ENCODE measurements at places on chromosomes 6 and 20. TPM values are rescaled to one million over a fixed set of nuclear protein-coding genes. Genes with fewer than 3 reads are reported as not detected.

DNA sequence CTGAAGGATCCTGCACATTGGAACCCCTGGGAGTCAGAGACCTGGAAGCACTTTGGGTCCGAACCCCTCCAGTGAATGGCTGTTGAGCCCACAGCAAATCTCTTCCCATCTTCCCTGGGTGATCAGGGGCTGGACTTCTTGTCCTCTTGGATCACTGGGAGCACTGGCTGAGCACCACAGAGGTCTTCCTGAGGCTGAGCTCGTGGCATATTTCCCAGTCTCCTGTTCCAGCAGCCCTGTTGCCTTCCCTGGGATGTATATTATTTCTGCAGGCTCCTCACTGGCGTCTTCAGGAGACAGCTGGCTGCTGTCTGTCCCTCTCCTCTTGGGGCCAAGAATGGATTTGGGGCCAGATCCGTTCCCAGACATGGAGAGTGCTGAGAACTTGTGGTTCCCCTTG, 43.4 kb downstream of the PTK7 start:
- no peak for DNase-seq

DNA sequence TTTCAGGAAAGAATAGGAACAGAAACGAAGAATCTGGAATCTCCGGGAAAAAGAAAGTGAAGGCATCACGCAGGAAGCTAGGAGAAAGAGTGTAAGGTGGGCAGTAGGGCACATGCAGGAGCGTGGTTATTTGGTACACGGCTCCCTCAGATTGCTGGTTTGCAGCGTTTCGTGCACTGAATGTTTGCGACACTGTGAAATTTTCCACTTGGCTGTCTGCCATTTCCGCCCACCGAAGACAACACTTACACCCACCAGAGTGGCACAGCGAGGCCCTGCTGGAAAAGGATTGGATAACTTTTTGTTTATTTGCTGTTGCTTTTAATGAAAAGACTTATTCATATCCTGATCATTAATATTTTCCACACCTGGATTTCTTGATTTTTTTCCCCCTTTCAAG, 248.3 kb downstream of the GMPR start:
- DNase-seq: peak; percentile 31

DNA sequence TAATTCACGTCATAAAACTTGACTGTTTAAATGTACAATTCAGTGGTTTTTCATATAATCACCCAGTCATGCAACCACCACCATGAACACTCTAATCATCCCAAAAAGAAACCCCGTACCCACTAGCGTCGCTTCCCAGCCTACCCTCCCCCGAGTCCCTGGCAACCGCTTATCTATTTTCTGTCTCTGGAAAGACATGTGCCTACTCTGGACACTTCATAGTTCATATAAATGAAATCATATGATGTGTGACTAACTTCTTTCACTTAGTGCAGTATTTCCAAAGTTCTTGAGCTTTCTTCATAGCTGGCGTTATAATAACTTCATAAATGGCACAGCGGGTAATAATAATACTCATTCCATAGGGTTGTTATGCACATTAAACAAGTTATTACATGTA, 215.2 kb downstream of the MYLK4 start:
- no peak for DNase-seq

DNA sequence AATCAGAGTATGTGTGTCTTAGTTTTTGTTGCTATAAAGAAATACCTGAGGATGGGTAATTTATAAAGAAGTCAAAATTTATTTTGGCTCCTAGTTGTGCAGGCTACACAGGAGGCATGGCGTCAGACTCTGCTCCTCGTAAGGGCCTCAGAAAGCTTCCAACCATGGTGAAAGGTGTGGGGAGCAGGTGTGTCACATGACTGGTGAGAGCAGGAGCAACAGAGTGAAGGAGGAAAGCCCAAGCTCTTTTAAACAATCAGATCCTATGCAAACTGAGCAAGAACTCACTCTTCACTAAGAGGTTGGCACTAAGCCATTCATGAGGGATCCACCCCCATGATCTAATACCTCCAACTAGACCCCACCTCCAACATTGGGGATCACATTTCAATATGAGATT, 1524.3 kb downstream of the HACE1 start:
- no peak for DNase-seq

GRCh38 chr20:34179637-34180360, 61.4 kb upstream of the ASIP start:
- no peak for DNase-seq

DNA sequence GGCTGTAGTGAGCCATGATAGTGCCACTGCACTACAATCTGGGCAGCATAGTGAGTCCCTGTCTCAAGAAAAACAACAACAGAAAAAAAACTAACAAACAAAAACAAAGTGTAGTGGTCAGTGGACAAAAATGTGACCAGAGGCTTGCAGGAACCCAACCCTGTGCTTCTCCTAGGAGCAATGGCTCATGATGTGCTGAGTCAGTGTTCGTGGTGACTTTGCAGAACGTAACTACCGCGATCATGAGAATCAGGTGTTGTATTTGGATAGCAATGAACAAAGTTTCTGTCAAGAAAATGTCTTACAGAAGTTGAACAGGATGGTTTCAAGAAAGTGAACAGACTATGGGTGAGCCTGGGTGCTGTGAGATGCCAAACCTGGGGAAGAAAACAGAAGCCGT, 18.5 kb upstream of the FOXC1 start:
- DNase-seq: no peak

DNA sequence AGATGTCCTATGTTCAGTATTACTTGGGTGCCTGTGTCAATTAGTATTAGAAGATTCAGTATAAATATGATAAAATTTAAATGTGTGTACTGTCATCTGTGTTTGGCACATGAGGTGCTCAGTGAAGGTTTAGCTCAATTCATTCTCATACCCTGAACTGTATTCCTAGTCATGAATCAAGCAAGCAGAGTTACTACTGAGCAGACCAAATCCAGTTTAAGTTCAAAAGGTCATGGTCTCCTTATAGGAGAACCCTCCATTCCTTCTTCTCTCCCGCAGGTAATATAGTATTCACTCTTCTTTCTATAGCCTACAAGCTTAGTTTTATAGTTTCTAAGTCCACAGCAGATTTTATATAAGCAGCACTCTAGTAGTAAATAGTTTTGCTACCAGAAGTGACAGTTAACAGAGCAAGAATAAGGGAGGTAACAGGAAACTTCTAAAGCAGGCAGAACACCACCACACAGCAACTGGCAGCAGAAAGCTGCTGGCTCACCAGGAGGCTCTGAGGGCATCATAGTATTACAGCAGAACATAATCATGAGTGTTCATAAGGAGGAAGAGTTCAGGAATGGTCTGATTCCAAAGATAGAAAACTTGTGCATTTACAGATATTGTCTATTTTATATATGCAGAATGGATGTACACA, 133.2 kb downstream of the SLC16A10 start:
- no peak for DNase-seq

DNA sequence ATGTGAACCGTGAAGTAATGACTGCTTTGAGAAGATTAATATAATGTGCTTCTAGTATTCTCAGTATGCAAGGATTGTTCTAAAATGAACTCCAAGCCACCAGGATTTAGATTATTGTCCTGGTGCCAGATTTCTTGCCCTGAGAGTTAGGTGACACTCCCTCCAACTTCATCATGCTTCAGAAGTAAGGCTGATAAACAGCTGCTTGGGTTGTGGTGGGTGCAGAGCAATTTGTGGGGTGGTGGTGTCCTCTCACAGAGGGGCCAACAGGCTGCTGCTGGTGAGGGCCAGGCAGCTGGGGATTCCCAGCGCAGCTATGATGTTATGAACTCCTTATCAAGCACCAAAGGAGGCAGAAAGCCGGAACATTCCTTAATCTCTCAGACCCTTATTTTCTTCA, 114.6 kb downstream of the MCHR2 start:
- no peak for DNase-seq

Gene LRRC73
- 0.32 TPM for total RNA-seq

Gene GMPR
- not detected for total RNA-seq

GRCh38 chr20:25485872-25486271, 78.4 kb downstream of the GINS1 start:
- DNase-seq: no peak

Gene ADGRB3
- total RNA-seq: not detected

DNA sequence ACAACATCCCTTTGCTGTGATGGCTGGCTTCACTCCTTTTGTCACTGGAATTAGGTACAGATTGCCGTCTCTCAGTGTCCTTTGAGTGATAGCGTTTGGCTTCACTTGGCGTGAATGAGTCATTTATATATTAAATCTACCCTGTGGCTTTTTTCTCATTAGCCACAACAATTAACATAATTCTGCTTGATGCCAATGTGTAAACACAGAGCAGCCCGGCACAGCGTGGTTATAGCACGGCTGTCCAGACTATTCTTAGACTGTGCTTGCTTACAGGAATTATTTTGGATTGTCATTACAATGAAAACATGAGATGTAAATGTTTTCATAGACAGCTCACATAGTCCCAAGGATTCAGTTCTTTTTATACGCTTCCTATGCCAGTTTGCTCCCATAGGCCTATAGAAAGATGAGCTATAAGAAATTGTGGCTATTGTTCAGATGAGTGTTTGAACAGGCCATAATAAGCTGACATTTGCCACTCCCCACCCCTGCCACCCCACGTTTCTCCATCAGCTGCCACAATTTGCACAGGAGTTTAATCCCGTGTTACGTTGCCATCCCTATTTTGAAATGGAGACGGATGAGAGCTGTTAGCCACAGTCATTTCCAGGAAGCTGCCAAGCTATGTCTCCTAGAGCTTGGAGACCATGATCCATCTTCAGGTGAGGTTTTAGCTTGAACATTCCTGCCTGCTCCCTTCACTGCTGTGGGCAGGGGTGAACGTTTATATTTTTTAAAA, 65.9 kb downstream of the PPP1R14C start:
- DNase-seq: no peak

Gene PBOV1
- not detected for total RNA-seq

DNA sequence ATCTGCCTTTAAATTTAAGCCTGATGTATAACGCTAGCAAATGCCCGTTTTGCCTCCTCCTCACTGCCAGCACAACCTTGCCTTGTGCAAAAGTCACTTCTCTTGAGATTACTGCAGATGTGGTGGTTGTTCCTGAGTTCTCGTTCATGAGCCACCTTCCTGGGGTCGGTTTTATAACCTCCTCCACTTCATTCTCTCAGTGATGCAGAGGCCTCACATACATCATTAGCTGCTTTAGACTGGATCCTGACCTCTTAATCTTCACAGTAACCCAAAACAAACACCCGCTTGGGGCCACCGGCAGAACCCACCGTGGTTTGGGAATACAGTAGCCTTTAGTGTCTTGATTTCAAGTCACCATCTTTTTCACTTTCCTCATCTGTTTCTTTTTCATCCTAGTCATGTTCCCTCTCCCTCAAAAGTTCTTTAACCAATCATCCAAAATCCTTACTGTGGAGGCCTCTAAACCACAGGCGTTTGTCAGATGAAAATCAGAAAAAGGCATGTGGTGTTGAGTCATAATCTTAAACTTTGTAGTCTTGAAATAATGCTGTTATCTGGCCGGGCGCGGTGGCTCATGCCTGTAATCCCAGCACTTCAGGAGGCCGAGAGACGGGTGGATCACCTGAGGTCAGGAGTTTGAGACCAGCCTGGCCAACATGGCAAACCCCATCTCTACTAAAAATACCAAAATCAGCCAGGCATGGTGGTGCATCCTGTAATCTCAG, 430.3 kb upstream of the SOX4 start:
- peak; percentile 7 for DNase-seq

DNA sequence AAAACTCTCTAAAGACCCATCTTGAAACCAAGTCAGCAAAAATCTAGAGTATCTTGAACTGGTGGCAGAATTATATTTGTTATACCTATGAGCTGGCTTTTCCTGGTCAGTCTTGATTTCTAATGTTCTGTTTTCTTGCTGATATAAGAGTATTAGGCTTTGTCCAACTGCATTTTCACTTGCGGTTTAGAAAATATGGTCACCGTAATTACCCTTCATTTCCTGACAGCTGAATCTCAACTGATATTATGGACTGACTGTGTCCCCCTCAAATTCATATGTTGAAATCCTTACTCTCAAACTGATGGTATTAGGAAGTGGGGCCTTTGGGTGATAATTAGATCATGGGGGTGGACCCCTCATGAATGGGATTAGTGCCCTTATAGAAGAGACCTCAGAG, 72.1 kb downstream of the TXLNB start:
- no peak for DNase-seq

- no peak for DNase-seq
These were observed 192.0 kb downstream of the ERMARD start for GRCh38 chr6:169943241-169944060.

DNA sequence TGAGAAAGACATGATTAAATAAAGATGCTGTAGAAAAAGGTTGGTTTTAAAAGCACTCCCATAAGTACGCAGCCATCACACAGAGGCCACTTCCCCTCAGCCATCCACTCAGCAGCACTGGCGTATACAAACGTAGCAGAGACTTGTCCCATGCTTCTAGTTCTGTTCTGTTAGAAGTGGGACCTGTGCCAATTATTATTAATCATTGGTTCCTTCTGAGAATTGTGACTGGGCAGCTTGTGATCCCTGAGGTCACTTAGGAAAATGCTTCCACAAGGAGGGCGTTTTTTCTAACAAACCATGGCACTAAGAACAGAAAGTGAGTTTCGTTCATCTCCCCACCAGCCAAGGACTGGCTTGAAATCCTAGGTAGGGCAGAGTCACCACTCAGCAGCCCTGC, 53.9 kb downstream of the FAM120B start:
- DNase-seq: no peak

Gene KCNQ5
- 9.8 TPM for total RNA-seq

Gene CTCFL
- total RNA-seq: not detected

Gene CDSN
- not detected for total RNA-seq

DNA sequence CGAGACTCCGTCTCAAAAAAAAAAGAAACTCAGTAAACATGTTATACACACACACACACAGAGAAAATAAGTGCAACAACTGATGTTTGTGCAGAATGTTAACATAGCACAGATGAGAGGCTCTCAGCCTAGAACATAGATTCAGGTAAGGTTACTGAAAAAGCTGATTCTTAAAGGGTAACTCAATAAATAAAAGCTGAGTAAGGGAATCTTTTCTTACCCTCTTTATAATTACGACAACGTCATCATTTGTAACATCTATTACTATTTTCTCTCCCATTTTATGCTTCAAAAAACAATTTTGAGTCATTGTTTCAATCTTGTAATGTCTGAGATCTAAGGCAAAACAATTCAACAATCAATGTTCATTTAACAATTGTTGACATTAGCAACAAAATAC, 644.8 kb downstream of the RFPL4B start:
- DNase-seq: no peak

DNA sequence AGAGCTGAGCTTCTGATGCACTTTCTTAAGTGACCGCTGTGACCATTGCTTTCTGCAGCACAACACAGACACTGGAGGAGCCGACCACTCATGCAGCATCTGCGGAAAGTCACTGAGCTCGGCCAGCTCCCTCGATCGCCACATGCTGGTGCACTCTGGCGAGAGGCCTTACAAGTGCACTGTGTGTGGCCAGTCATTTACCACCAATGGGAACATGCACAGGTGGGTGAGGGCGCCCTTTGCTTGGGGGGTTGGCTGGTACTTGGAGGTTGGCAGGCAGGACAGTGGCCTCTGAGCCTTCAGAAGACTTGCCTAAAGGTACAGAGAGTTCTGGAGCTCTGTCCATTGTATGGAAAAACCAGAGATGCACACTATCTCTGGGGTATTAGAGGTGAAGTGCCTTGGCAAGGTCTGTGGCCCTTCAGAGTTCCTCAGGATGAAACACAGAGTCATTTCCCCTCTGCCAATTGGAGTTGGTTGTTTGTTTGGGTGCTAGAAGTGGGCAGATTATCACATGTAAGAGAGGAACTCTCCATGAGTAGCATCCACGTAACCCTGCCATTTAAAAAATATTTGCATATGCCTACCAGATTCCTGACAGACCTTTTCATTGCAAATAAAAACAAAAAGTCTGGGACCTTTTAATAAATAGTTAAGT, 81.5 kb downstream of the RREB1 start:
- DNase-seq: no peak

Gene AGER
- total RNA-seq: 39.0 TPM

Gene SALL4
- 0.10 TPM for total RNA-seq

Gene RGS17
- total RNA-seq: not detected

Gene DPPA5
- not detected for total RNA-seq

Measured in activated T-cell treated with anti-CD3 and anti-CD28 coated beads, Interleukin-2, amount 50 U/mL, for 72 hours (primary cell).